Hair follicle dermal papilla cell (primary cell): ENCODE measurements at places on chromosomes 1 and 21. TPM values are rescaled to one million over a fixed set of nuclear protein-coding genes. Genes with fewer than 3 reads are reported as not detected.

Gene PTGFR
- total RNA-seq, result 117 and 222 TPM in 2 replicates

Gene TGFB2
- total RNA-seq, result 17.0 and 19.5 TPM in 2 replicates

Gene CRP
- total RNA-seq, result not detected in 2 replicates

Gene SLC1A7
- 0.24 TPM in 1 of 2 replicates, not detected in the other for total RNA-seq

Gene CSF1
- total RNA-seq, result 128 and 161 TPM in 2 replicates

Gene TDRD5
- not detected in 2 replicates for total RNA-seq

Gene OR2M2
- not detected in 2 replicates for total RNA-seq

Gene A3GALT2
- total RNA-seq, result not detected in 2 replicates

Gene CGN
- total RNA-seq, result 0.12 TPM in 1 of 2 replicates, not detected in the other

Gene TSPEAR
- not detected in 2 replicates for total RNA-seq

Gene SMYD3
- 36.6 and 56.0 TPM in 2 replicates for total RNA-seq
